ENCODE measurements at places on chromosomes 4 and X.

GRCh38 chr4:94489098-94489497 lies 37.4 kb downstream of the PDLIM5 start:
- DNase-seq, result no peak

GRCh38 chr4:169243825-169244609 lies 26.7 kb downstream of the SH3RF1 start:
- DNase-seq, result no peak

DNA sequence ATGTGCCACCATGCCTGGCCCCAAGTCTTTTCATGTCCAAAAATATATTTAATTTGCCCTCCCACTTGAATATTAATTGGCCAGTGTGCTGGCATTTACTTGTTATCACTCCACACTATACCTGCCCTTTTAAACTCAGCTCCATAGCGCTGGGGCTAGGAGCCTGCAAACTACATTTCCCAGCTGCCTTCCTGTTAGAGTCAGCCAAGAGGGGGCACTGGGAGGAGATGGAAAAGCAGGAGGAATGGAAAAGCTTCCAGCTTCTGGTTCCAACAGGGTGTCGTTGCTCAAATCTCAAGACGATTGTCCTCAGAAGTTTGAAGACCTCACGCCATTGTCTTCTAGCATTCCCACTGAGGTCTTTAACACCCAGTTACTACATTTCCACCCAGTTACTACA lies 315.5 kb downstream of the BCOR start:
- DNase-seq, result no peak

- DNase-seq, result no peak
Measured at GRCh38 chr4:76729460-76729859, 168.5 kb downstream of the SOWAHB start.

GRCh38 chr4:26762650-26763049 lies 98.0 kb upstream of the STIM2 start:
- no peak for DNase-seq

DNA sequence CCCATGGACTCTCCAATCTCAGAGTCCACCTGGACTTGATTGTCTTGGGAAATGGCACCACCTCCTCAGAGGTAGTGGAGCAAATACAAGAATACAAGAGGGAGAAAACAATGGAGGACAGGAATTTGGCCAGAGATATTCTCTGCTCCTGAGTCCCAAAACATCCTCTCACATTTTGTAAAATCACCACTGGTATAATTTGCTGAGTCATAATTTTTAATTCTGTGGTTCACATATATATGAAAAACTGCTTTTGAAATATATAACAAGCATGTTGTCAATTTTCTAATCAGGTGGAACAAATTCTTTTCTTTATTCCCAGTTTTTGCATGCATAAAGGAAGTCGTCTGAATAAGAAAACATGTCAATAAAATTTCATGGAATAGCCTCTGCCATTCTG lies 356.1 kb downstream of the AFF2 start:
- DNase-seq, result no peak

- no peak for DNase-seq
Measured at GRCh38 chrX:100928660-100929613, at the start of gene XKRX. XKRX (minus strand) TSS chrX:100928917; CDS start chrX:100928304, 613 bp downstream.

GRCh38 chrX:56120242-56120641 lies 111.9 kb upstream of the KLF8 start:
- DNase-seq, result no peak

GRCh38 chrX:38754818-38755718 lies 46.2 kb upstream of the MID1IP1 start:
- no peak for DNase-seq

DNA sequence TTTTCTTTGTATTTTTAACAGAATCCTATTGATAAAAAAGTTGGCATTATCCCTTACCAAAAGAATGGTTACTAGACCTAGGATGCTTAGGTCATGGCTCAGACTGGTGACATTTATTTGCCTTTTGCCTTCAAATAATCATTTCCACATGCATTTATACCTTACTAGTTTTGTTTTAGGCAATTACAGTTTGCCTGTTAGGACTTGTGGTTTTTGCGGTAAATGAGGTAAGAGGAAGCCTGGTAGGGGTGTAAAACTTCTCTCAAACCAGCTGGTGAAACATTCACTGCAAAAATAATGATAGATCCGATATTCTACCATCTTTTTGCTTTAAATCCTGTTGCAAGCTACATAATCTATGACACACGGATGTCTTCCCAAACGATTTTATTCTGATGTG lies 12.1 kb downstream of the LAMP2 start:
- peak; percentile 26 for DNase-seq

DNA sequence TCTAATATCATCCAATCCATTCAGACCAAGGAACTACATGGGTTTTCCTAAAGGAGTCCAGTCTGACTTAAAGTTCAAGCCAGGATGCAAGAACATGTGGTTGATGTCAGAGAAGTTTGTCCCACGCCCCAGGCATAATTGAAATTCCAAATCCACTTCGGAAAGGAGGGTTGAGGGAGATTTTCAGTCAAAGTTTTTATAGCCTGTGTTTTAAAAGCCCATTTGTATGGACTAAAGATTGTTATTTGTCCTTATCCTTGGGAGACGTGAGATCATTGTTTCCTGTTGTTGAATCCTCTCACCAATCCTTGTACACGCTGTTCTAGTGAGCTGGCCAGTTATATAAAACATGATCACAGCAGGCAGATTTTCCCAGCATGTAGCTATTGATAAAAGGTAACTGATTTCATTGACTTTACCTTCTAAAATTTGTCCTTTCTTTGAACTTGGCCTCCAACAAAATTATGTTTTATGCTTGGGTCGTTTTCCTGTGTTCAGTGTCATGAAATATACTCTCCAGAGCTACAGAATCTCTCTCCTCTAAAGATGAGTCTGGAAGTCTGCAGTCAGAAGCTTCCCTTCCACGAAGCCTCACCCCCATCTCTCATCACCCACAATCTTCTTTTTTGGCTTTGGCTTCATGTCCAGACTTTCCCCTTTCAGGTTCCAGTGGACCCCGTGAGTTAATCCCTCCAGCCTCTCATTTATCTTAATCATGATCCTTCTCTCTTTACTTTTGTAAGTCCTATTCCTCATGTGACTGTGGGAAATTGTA lies 92.9 kb downstream of the ATP10D start:
- peak; percentile 21 for DNase-seq

DNA sequence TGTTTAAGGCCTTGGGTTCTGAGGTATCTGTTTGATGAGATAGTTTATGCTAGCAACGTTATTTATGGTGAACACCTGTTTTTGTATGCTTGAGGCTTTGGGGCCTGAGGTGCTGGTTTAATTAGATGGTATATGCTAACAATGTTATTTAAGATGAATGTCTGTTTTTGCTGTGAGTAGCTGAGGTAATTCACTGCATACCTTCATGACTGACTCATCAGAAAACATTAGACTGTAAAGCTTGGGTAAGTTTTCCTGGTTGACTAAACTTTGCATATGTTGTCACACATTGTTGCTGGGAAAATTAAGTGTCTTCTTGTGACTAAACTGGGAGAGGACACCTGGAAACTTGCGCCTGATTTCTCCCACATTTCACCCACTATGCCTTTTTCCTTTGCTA lies 1026.6 kb downstream of the RAPGEF2 start:
- DNase-seq, result no peak

DNA sequence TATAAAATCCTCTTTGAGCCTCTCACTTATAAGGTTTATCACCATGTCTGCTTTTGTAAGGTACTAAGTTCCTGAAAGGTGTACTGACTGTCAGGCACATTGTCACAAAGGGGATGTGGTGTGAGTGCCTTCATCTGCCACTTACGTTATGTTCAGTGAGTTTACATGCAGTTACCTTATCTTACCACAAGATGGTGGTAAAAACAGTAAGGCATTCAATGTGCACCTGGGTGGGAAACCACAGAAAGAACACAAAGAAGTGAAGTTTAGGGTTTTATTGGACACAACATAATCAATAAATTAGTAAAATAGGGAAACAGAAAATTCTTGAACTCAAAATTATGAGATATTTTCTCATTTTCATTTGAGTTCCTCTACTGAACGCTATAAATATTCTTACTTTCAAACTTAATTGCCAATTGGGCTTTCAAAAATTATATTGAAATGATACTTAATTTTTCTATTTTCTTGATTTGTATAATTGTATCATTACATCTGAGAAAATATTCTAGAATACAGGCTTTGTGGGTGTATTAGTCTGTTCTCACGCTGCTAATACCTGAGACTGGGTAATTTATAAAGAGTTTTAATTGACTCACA lies 650.8 kb downstream of the PCDH7 start:
- DNase-seq, result peak; percentile 30

- DNase-seq, result no peak
Measured at GRCh38 chr4:6134612-6135220, 65.6 kb downstream of the JAKMIP1 start.

GRCh38 chr4:17236686-17237085 lies 275.2 kb downstream of the QDPR start:
- DNase-seq, result peak; percentile 58

DNA sequence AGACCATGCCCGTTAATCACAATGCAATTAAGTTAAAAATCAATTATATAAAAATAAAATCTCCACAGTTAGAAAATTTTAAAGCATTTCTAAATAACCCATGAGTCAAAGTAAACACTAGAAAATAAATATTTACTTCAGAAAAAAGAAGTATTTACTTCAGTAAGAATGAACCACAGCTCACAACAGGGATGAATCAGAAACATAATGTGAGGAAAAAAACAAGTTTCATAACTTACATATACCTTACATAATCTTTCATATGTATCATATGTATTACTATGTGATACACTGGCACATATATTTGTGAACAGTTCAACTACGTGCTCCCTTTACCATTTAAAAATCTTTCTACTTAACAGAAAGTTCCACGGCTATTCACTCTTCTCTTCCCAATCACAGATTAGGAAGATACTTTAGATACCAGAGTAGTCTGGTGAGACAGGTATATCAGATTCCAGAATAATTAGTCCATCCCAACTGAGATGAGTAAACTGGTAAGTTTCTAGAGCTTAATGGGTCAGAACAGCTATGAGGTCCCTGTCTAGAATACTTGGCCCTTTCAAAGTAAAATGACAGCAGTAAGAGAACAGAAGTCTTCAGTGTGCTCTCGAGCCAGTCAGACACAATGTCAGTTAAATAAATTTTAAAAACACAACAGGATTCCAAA lies 70.3 kb downstream of the SH3RF1 start:
- DNase-seq, result no peak

DNA sequence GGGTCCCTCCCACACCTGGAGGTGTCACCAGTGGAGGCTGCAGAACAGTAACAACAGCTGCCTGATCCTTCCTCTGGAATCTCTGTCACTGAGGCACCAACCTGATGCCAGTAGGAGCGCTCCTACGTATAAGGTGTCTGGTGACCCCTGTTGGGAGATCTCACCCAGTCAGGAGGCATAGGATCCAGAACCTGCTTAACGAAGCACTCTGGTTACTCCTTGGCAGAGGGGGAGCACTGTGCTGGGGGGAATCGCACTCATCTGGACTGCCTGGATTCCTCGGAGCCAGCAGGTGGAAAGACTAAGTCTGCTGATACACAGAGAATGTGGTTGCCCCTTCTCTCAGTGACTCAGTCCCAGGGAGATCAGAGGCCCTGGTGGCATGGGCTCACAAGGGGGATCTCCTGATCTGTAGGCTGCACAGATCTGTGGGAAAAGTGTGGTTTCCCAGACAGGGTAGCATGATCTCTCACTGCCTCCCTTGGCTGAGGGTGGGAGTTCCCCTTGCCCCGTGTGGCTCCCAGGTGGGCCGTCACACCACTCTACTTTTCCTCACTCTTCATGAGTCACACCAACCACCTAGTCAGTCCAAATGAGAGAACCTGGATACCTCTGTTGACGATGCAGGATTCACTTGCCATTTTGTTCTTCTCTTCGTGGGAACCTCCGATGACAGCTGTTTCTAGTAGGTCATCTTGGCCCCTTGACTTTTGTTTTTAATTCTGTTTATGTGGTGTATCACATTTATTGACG lies 305.9 kb downstream of the IDS start:
- DNase-seq, result no peak

DNA sequence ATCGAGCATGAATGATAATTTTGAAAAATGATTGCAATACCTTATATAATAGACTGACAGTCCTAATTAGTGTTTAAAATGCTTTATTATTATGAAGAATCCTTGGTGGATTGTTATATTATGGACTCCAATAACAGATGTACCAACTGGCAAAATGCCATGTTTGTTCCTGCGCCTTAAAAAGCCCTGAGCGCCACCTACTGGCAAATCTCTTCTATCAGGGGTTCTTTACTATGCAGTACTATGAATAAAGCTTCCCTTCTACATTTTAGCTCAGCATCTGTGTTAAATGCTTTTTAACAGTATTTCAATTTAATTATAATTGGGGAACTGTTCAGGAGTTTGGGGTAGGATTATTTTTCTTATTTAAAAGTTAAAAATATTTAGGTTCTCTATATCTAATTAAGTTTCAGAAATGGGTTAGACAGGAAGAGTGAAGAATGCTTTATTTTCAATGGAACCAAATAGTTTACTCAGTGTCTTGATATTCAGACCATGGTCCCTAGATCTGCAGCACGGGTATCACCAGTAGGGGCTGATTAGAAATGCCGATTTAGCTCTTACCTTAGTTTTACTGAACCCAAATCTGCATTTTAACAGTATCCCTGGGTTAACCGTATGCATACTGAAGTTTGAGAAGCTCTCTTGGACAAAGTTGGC lies 20.0 kb downstream of the CFAP97 start:
- DNase-seq, result peak; percentile 75

DNA sequence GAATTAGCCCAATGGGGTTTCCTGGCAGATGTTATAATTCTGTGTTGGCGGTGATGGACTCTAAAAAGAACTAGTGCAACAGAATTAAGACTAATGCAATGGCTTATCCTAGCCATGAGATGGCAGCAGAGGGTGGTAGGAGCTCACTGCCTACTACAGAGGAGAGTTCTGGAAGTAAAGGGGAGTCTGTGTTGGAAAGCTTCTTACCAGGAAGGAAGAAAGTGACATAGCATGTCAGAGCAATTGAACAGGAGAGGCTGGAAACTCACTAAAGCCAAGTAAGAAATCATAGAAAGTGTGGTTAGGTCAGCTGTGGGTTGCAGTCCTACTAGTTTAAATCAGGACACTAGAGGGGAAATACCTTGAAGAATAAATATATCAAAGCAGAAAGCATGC lies 6.3 kb upstream of the TRPC5OS start:
- DNase-seq, result peak; percentile 12

- DNase-seq, result no peak
Measured at GRCh38 chr4:163614866-163615265, 120.4 kb downstream of the TMA16 start.

- no peak for DNase-seq
Measured at GRCh38 chr4:53477038-53477565, 99.7 kb downstream of the FIP1L1 start.

- no peak for DNase-seq
Measured at GRCh38 chr4:157674699-157675098, 454.2 kb downstream of the GRIA2 start.

Data from GM04504 (cell line).